Eye (tissue), 1 donor: ENCODE measurements at places on chromosomes 1 and 21.

- no peak for DNase-seq
Measured at GRCh38 chr1:235486321-235486720, 17.9 kb downstream of the B3GALNT2 start.

DNA sequence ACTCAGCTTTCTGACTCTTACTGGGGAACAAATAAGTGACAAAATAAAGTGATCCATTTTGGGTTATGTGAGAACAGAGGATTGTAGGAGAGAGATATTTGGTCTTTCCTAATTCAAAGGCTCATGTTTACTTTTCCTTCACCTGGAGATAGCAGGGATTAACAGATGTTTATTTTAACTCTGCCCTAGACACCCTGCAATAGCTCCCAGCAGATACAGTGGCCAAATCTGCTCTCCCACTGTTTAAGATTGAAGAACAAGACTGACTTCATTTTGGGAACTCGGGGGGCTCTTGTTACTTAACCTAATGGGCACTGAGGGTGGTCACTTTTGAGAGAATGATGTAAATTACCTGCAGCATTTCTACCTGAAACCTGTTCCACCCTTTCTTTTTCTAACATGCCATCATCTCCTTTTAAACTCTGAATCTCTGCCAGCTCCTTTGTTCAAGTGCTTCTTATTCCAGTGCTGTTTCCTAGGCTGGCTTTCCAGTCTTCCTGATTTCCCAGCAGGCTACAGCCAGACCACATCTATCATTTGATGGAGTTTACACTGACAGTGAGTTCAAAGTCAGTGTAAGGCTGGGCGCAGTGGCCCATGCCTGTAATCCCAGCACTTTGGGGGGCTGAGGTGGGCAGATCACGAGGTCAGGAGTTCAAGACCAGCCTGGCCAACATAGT, 90.0 kb downstream of the SELENOF start:
- DNase-seq = no peak

DNA sequence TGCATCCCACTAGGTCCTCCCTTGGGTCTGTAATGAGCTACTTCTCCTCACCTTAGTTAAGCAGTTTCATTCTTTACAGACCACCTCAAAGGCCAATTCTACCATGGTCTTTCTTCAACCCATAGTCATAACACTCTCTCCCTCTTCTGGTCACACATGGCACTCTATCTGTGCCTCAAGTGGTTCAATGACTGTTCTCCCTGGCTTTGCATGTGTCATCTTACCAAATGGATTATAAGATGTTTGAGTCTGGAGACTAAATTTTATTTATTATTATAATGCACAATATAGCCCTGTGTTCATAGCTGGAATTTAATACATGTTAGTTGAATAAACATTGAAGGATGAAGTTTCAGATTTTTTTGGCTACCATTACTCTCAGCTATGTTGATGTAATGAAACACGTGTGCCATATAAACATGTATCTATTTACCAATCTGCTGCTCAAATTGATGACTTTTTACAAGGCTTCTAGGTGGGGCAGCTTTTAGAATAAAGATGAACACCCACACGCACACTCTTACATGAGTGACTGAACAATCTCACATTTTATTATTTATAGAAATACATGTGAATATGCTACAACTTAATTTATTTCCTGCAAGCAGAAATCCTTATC, 102.1 kb downstream of the RUNX1 start:
- DNase-seq = no peak

- DNase-seq = no peak
Measured at GRCh38 chr21:42563686-42564085, 50.0 kb downstream of the SLC37A1 start.

- peak; percentile 71 for DNase-seq
Measured at GRCh38 chr1:112508278-112509004, at the start of gene WNT2B. TSS of gene WNT2B (plus strand) at chr1:112508965. CDS start at chr1:112509263, 298 bp downstream.

- DNase-seq = no peak
Measured at GRCh38 chr1:167033646-167034045, 44.6 kb downstream of the MAEL start.

GRCh38 chr1:215569986-215570824, 3.1 kb downstream of the KCTD3 start:
- no peak for DNase-seq

DNA sequence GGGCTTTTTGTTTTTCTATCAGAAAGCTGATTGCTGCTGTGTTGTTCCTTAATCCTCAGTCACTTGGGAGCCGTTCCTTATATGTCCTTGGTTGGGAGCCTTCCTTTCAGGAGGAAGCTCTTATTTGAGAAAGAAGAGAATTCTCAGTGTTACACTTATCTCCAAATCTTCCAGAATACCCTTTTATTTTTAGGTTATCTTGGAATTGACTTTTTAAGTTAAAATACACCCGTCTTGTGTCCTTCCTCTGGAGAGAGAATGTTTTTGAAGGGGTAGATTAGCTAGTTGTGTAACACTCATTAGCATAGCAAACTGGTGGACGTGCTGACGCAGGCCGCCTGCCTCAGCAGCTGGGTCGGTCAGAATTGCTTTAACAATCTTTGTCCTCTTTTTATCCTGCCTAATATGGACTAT, 42.1 kb downstream of the LRRC8B start:
- peak; percentile 47 for DNase-seq

- peak; percentile 17 for DNase-seq
Measured at GRCh38 chr1:46301406-46301807, 2.0 kb downstream of the LRRC41 start.

DNA sequence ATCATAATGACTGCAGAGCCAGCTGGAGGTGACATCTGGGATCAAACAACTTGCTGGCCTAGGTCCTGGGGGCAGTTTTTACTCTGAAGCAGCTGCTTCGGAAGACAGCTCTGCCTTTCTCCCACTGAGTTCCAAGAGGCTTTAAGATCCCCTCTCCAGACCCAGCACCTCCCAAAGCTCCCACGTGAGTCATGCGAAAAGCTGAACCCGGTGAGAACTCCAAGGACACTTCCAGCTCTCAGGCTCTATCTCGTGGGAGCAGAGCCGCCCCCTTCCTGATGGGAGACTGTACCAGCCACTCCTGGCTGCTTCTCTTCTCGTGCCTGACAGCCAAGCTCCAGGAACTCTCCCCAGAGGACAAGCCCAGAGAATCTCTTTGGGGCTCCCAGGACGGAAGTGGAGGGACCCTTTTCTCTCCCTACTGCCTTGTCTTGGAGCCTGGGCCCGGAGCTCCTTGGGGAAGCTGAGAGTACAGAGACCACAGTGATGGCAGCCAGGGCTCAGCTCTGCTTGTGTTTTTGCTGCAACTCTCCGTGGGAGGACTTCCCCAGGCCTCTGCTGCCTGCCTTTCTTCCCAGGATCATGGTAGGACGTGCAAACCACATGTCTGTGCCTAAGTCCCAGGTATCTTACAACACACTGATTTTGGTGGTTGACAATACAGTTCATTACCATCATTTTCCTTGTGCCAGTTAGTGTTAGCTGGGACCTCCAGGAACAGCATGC, 40.6 kb downstream of the STUM start:
- DNase-seq = no peak

DNA sequence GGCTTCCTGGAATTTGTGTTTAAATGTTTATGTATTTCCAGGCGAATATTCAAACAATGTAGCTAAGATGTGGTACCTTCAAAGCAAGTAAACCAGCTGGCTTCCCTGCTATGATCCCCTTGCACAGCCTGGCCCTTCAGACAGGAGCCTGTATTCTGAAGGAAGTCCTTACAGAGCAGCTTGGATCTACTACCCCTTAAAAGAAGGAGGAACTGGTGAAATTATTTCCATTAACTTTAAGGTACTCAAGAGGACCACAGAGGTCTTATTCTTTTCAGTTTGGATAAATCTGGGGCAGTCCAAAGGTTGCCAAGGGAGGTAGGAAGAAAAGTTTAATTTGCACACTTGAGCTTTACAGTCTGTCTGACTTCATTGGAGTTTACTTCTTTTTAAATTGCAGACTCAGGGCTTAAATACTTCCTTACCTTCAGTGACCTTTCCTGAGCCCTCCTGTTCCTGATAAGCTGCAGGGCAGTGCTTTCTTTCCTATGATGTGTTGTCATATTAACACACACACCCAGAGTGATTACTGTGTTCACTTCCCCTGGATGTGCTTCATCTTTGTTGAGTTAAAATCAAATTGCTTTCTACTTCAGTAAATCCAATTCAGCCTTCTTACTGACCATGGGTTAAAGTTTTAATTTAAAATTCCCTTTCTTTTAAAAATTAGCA, 40.5 kb downstream of the DISC1 start:
- DNase-seq = no peak

DNA sequence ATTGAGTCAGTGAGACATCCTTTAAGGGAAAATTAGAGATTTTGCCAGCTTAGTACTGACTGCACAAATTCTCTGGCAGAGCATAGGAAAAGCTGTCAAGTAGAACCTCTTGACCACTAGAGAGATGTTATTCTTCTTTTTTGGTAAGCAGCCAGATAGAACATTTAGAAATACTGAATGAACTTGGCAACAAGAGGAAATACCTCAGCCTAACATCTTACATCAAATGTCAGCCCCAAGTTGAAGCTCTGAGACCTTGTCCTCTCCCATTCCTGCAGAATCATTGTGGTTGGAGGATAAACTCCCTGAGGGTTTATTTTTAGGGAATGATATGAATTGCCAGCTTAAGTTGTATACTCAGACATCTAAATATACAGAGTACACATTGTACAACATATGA, 53.5 kb downstream of the MIGA1 start:
- peak; percentile 55 for DNase-seq

GRCh38 chr1:203172184-203173010, 3.2 kb downstream of the MYBPH start:
- DNase-seq = peak; percentile 71

GRCh38 chr1:21894034-21894881, 42.9 kb downstream of the HSPG2 start:
- no peak for DNase-seq

DNA sequence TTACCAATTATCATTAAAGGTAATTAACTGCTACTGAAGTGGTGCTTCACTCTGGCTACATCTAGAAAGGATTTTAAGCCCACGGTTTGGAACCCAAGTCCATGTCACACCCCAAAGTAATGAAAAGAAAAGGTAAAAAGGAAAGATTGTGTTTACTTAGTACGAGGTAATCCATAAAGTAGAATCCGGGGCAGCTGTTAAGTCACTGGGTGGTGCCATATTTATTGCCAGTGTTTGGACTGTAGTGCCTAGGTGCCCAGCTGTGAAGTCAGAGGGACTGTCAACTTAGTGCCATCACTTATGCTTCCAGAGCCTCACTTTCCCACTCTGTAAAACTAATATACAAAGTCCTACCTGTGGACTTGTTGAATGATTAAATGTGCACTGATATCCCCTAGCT, 52.2 kb upstream of the GRHL3 start:
- DNase-seq = no peak

DNA sequence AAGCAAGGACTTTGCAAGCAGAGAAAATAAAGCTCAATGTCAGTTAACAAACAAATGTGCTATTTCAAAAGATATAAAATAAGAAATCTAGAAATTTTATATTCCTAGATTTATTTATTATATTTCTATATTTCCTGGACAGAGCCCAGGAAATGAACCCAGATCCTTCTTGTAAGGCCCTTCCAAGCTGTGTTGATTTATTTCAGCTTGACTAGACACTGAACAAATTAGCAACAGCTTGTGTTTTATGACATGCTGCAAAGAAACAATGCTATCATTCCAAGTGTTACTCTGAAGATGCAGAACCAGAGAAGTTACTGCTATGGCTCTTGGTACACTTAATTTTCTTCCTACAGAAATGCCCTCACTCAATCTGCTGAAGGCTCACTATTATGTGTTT, 6.2 kb downstream of the TGFBR3 start:
- DNase-seq = peak; percentile 51

- DNase-seq = no peak
Measured at GRCh38 chr1:61282387-61282786, 200.0 kb downstream of the NFIA start.
